SW 1271 (cell line): ENCODE measurements at places on chromosomes 1 and 21.

DNA sequence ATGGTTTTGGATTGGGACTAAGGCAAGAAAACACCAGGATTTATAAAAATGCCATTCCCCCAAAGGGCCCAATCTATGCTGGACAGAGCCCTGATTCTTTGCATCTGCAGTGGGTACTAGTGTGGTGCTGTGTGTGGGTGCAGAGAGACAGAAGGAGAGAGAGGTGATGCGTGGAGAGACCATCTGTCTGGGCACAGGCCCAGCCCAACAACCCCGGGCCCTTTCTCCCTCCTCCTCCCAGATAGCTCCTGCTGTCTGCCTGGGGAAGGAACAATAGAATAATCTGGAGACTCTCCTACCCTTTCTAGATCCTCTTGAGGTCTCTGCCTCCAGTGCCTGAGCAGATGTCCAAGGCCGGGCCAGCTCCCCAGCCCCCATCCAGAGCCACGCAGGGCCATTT lies 15.1 kb downstream of the KIAA1614 start:
- DNase-seq = no peak

DNA sequence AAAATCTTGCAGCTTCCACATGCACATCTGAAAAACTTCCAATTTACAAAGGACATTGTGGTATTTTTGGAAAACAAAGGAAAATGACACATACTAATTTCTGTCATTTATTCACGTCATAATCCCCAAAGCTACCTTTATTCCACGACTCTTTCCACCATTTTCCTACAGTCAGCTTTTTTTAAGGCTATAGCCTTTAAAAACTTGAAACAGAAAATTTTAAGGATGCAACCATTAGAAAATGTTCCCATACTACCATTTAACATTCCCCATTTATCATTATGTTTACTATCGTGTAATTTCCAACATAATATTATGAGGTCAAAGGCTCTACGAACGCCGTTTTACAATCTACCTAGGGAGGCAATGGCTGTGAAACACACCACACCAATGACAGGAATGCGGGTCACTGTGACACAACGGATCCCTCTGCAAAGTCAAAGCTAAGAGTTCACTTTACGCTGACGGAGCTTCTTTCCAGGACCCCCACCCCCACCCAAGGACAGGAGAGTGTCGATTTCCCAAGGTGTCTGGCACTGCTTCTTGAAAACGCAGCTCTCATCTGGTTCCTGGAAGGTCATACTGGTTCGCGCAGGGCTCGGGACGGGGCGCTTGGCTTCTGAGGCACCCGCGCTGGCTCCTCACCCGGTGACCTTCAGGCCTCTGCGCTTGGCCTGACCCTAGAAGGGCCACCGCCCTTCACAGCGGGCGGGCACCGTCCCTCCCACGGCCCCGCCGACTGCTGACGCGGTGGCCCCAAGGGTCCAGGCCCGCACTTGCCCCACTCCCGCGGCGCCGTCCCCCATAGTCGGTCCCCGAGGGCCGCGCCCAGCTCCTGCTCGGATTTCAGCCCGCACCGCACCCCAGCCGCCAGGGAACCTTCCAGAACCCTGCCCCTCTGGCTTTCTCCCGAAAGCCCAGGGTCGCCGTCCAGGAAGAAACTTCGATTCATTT lies 50.5 kb upstream of the ATF3 start:
- DNase-seq = no peak

DNA sequence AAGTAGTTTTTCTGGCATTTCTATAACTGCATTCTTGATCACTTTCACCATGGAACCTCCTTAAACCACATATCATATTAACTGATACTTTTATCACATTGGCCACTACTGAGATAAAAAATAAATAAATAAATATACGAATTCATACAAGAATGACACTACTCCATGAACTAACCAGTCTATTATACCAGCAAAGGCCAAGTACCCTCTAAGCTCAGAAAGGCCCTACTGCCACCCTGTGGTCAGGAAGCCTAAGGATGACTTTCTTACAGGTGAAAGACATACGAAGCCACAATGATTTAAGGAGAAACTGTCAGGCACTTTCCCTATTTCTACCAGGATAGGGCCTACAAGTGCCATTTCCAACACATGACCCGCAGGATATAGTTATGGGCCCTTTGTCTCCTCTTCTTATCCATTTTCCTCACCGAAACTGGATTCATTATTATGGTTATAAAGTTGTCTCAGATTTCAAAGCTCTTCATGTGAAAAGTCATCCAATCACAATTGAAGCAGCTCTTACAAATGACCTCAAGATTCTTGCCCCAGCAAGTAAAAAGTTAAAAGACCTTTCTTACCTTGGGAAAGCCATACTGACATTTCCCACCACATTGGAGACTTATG lies 23.9 kb downstream of the DNAJC8 start:
- DNase-seq = no peak

DNA sequence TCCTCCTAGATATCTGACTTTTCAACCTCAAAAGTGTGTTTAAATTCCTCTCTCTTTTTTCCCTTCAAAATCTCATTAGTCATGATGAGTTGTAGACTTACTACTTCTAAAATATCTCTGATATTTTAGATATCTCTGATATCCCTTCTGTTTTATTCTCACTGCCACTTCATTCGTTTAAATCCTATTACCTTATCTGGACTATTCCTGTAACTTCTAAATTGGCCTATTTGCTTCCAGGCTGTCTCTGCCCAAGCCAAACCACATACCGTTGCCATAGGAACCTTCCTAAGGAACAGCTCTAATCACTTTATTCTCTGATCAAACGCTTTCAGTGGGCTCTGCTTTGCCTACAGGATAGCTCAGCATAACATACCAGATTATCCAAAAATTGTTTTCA lies 333.1 kb upstream of the CHRM3 start:
- no peak for DNase-seq

- no peak for DNase-seq
These were observed 199.6 kb downstream of the DPYD start for GRCh38 chr1:97721221-97721620.

GRCh38 chr1:178451529-178451928 lies 45.2 kb downstream of the CLEC20A start:
- peak; percentile 5 for DNase-seq

GRCh38 chr21:45317398-45318145 lies 29.9 kb upstream of the POFUT2 start:
- peak; percentile 8 for DNase-seq

- DNase-seq = no peak
These were observed 43.8 kb downstream of the ALG14 start for GRCh38 chr1:95028954-95029353.

GRCh38 chr1:29519108-29519787 lies 282.9 kb downstream of the PTPRU start:
- no peak for DNase-seq

DNA sequence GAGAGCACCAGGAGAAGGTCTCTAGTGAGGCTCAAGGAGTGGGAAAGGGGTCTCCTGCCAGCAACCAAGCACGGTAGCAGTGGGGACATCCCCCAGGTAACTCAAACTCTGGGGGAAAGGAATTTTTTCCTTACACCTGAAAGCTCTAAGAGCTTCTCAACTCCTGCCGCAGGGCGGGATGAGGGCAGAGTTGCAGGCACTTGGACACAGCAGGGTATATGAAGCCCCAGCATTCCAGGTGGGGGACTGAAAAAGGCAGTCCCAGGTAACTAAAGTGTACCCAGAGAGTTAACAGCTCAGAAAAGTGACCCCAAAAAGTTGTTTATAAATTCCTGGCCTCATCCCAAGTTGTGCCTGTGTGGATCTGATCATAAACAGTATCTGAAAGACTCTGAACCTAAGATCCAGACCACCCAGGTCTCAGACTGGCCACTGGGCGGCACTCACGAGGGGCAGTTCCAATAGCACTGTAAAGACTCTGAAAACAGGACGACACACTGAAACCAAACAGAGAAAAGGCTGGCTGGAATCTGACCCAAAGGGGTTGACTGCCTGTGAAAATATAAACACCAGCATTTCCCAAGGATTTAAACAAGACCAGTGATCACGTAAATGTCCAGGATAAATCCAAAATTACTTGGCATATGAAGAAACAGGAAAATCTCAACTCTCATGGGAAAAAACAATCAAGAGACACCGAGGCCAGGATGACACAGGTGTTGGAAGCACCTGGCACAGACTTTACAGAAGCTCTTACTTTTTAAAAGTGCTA lies 47.5 kb downstream of the HSF2BP start:
- no peak for DNase-seq

- DNase-seq = no peak
These were observed 70.2 kb downstream of the KIF14 start for GRCh38 chr1:200550367-200550766.

DNA sequence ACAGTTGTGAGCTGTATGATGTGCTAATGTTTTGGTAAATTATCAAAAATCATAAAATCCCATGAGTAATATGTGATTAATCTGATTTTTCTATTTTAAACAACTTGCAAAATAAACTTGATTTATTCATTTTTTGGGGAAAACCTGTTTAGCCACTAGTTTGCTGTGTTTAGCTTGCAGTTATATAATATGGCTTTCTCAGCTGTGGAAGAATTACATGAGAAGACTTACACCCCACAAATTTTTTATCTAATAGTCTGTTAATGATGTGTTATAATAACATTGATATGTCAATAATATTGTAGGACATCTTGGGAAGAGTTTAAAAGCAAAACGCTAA lies 2.4 kb upstream of the ERRFI1 start:
- no peak for DNase-seq

DNA sequence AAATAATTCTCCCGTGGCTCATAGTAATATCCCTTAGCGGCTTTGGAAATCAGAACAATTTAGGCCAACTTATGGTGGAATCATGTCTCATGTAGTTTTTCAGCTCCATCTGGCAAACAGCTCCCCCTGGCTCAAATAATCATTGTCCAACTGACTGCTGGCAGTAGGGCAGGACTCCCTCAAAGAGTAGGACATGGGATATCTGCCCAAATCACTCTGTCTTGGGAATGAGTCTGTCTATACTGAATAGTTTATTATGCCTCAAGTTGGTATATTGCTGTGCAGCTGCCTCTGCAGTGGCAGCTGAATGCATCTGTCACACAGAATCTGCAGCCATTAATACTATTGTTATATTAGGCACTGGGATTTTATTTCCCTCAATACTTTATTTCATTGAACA lies 255.7 kb downstream of the COL11A1 start:
- DNase-seq = no peak

- DNase-seq = no peak
These were observed 11.4 kb upstream of the ADAR start for GRCh38 chr1:154619181-154619948.

GRCh38 chr1:23910553-23911246 lies 2.5 kb downstream of the CNR2 start:
- no peak for DNase-seq

GRCh38 chr1:178802873-178803272 lies 68.0 kb downstream of the ANGPTL1 start:
- no peak for DNase-seq

DNA sequence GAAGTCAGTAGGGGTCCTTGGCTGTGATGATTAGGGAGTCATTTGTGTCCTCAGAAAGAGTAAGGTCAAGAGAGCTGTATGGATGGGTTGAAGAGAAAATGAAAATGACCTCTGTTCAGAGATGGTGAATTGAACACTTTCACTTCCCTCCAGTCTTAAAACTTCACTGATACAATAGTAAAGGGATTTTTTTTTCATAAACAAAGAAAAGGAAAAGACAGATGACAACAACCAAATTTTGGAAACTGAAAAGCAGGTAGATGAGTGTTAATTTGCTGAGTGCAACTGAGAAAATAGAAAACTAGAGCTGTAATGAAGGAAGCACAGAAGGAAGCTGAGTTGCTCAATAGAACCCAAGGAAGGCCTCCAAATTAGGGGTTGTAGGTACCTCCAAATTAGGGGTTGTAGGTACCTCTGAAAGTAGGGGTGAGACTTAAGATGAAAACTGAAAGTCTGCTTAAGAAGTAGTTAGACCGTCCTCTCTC lies 14.8 kb upstream of the S1PR1 start:
- no peak for DNase-seq

DNA sequence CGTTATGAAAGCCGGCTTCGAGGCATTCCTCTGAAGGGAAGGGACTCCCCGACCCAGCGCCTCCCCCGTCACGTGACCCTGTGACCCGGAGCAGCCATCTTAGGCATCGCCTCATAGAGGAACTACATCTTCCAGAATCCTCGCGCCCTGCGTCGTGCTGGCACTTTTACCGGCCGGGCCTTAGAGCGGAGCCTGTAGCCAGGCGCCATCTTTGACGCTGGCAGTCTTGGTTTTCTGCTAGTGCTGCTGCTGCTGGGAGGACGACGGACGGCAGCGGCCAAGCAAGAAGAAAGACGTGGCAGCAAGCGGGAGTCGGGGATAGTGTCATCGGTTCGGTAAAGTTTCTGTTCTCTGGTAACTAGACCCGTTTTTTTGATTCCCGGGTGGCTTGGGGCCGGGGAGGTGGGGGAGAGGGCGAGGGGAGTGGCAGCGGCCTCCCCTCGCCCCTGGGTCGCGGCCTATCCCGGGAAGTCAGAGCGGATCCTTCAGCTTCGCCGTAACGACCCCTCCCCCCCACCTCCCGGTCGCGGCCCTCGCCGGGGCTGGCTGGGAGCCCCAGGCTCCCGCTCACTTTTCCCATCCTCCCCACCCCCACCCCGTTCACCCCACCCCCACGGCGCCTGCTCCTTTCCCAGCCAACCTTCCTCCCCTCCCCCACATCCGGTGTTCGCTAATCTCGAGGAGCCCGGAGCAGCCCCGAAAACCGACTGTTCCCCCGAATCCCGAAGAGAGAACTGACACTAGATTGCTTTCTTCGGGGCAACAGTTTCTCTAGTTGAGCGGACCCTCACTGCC lies at the start of the genes ZBED6 and ZC3H11A:
ZBED6 (plus strand) TSS at position 183 of the 795 bp plus-strand sequence. CDS start 1,900 bp downstream, outside the sequence.
ZC3H11A (plus strand) TSS at position 183 of the 795 bp plus-strand sequence. CDS start 21,448 bp downstream, outside the sequence.
- peak; percentile 76 for DNase-seq

GRCh38 chr1:232548691-232549090 lies 81.2 kb downstream of the SIPA1L2 start:
- DNase-seq = no peak

- no peak for DNase-seq
These were observed 51.1 kb downstream of the ST6GALNAC3 start for GRCh38 chr1:76125473-76126219.

DNA sequence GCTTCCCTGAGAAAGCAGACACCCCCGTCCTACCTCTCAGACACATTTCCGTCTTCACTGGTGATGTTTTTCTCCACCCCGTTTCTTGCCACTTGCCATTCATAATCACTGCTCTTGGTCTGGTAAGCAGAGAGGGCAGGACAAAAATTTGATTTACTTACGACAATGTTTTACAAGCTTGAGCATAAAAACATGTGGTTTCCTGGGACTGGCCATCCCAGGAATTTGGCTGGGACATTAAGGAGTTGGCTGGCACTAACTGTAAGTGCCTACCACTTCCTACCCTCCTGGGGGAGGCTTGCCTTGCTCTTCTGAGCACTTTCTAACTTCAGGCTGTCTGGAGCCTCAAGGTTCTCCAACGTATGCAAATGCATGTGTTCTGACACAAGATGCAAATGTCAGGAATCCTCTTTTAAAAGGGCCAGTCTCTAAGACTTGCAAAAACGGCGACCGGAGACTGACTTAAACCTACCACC lies 24.2 kb downstream of the ZBTB18 start:
- DNase-seq = no peak

DNA sequence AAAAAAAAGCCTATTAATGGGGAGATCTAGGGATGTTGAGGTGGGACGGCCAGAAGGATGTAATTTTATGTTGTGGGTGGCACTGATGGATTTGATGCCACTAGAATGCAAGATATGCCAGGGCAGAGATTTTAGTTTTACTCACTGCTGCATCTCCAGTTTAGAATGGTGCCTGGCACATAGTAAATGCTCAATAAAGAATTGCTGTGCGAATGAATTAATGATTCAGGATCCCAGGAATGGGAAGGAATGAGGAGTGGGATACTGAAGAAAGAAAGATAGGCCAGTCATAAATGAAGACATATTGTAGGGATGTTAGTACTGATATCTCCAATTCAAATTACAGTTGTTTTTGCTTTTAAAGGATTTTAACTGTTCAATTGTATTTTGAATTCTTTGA lies 72.6 kb downstream of the CAMTA1 start:
- no peak for DNase-seq

GRCh38 chr1:68121536-68121935 lies 71.1 kb upstream of the DIRAS3 start:
- DNase-seq = no peak
